ENCODE measurements at places on chromosomes 5 and 9.

DNA sequence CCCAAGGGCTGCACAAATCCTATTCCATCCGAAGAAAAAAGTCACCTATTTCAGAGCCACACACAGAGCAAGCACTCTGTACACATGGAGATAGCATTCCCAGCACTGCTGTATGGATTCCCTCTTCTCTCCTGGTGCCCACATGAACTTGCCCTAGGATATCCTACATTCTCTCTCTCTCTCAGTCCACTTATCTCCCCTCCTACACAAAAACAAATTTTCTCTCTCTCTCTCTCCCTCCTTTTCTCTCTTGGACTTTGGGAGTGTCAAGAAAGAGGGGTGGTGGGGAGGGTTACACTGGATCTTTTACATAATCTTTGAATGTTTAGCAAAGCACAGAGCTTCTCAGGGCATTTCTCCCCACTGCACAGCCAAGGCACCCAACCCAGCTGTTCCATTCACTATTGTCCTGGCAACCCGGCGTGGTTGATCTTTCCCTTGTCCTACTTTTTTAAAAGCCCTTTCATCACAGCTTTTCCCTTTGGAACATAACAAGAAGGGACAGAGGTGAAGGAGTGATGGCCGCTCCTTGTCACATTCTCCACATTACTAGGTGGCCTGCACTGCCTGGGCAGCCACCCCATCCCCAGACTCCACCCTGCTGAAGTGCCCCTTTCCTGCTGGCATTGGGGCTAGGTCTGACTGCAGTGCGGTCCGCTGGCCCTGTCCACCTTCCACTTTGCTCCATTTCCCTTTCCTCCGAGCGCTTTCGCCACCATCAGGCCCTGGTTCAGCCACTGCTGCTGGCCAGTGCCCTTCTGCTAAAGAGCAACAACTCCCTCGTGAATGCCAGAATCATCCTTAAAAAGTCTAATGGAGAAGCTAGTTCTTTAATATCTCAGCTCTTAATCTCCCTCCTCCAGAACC lies 22.2 kb upstream of the SLC1A3 start:
- no peak for DNase-seq

GRCh38 chr5:93163010-93163663 lies 417.9 kb downstream of the NR2F1-AS1 start:
- no peak for DNase-seq

DNA sequence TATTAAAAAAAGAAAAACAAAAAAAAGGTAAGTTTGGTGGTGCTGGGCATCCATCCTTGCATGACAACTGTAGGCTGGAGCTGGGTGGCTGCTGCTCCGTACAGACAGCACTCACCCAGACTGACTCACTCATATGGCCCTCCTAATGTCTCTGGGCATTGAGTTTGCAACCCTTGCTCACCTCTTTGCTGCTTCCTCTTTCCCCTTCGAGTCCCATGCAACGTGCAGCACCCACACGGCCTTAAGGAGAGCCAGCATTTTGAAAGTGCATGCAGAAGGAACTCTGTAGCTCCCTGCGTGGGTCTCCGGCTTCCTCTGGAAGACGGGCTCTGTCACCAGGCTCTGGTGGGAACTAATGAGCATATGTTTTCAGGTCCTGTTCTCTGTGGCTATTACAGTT lies 60.5 kb upstream of the ENTREP1 start:
- DNase-seq: no peak

- DNase-seq: no peak
These were observed 772.1 kb upstream of the DMAC1 start for GRCh38 chr9:8571643-8572042.

DNA sequence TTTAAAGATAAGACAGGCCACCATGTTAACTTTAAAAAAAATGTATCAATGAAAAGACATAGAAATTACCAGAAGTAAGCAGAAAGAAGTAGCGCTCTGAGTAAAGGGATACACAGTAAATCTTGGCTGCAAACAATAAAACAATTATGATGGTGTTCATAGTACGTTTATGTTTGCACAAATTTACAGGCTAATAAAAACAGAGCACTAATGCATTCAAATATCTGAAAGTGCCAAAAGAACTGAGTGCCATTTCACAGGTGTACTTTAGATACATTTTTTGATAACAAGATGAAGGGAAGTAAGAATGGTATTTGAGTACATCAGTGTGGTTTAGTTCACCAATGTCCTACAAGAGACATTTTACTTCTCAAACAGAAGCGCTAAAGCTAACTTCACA lies 32.9 kb upstream of the ALDH1A1 start:
- no peak for DNase-seq

DNA sequence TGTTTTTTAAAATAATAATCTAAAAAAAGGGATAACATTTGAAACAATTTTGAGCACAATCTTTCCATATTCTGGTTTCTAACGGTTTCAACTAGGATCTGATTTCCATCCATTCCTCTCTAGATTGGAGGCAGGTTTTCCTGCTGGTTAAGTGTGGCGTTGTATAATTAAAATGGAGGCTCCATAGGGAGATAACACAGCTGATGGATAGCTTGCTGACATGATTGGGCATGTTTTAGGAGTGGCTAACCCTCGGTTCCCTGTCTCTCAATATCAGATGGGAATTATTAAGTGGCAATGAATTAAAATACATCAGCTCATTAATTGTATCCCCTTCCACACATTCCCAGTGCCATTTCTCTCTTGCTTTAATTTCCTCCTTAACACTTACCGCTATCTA lies 209.0 kb downstream of the ALDH1A1 start:
- no peak for DNase-seq

All from CD4-positive, alpha-beta T cell treated with Interleukin-21 for 1 hour (primary cell).